ENCODE measurements at places on chromosomes 2 and 18.

DNA sequence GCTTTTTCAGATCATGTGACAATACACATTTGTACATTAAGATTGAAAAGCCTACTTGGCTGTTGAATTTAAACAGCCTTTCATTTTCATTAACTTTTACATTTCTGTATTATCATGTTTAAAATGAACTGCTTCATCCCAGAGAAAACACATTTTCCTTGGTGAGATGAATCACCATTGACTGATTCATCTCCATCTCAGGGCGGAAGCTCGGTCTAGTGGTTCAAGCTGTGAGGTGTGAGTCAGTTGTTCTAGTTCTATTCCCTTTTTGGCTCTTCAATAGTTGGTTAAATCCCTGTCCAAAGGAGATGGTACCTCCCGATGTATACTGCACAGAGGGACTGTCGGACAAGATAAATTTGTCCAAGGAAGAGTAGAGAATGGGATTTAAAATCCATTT lies 189.7 kb downstream of the ADCYAP1 start:
- DNase-seq: peak; percentile 21

DNA sequence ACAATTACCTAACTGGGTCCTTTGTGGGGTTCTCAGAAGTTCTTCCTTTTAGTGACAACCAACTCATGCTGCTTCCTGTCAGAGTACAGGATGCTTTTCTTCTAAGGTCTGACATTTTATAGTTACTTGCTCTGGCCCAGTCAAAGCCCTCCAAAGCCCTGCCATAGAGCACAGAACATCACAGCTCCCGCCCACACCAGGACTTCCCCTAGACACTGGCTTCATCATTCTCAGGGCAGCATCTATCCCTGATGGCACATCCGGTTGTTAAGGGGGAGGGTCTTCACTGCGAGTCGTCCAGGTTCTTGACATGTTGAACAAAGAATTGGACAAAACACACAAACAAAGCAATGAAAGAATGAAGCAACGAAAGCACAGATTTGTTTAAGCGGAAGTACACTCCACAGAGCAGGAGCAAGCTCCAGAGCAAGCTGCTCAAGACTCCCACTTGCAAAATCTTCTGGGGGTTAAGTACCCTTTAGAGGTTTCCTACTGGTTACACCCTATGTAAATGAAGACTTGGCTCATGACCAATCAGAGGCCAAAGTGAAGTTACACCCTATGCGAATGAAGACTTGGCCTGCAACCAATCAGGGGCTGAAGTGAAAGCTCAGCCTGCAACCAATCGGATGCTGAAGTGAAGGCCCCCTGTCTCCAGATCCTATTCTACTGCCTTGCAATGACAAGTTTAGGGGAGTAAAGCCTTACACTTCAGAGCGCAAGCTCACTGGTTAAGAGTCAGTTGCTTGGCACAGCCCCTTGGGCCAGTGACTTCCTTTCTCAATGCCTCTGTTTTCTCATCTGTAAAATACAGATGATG lies 79.0 kb downstream of the HDAC4 start:
- DNase-seq: no peak

GRCh38 chr2:53536583-53537361 lies 230.8 kb upstream of the CHAC2 start:
- DNase-seq: no peak

DNA sequence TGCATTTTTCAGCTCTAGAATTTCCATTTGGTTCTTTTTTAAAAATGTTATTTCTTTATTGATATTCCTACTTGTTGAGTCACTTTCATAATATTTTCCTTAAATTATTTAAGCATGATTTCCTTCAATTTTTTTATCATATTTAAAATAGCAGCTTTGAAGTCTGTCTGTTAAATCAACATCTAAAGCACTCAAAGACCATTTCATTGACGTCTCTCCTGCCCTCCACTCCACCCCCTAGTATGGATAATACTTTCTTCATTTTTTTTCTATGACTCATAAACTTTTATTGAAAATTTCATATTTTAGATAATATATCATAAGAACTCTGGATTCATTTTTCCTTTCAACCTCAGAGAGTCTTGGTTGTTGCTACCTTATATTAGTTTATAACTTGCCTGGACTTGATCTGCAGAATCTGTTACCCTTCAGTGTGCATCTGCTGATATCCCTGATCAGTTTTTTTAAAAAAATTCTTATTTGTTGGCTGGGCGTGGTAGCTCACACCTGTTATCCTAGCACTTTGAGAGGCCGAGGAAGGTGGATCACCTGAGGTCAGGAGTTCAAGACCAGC lies 59.0 kb upstream of the ZNF396 start:
- no peak for DNase-seq

- no peak for DNase-seq
These were observed 453.8 kb downstream of the CDH2 start for GRCh38 chr18:27723168-27723567.

Measured in pons (tissue), 1 donor.